ENCODE measurements at places on chromosomes 5 and 9.

GRCh38 chr9:19404283-19405075 is 4.3 kb upstream of the ACER2 start:
- DNase-seq: no peak

- DNase-seq: no peak
Observed at GRCh38 chr9:13109781-13110180, 169.7 kb downstream of the MPDZ start.

DNA sequence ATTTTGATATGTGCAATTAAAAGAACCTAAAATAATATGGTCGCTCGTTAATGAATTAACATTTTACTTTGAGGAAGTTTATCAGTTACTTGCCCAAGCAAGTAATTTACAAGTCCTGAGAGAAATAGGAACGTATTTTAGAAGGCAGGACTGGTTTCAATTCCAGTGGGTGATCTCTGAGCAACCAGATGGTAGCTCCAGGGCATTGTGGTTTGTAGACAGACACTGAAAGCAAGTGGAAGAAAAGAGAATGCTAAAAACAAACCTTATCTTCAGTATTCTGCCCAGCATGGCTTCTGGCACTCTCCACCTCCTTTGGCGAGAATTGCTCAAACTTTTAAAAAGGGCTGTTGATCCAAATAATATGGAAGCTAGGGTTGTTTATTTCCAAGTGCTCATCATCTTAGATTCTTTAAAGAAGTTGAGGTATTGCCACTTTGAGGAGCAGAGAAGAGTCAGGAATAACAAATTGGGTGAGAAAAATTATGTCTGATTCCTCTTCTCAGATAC is 31.8 kb upstream of the ERAP2 start:
- DNase-seq: no peak

DNA sequence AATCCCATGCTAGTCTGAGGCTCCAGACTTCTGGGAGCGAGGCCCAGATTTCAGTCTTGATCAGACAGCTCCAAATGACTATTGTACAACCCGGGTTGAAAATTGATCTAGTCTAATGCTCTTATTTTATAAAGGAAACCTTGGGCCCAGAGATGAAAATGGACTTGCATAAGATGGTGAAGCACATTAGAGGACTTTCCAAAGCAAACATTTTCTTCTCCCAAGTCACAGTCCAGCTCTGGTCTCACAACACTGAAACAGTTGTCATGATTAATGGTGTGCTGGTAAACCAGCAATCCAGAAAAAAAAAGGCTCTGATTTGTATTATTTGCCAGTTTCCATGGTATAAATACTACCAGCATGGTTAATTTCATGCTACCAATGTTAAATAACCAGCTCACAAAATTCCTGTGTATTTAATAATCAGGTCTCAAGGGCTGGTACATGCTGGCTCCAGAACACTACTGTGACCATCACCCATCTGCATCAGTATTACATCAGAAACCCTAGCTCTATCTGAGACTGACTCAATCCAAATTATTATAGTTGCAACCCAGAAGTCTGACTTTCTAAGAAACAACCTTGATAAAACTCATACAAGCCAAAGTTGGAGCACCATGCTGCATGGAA is 32.5 kb upstream of the ABLIM3 start:
- no peak for DNase-seq

- DNase-seq: no peak
Observed at GRCh38 chr5:124330595-124331220, 415.7 kb downstream of the ZNF608 start.
